Ascending aorta (tissue), 2 donors: ENCODE measurements at places on chromosomes 11 and 22.

DNA sequence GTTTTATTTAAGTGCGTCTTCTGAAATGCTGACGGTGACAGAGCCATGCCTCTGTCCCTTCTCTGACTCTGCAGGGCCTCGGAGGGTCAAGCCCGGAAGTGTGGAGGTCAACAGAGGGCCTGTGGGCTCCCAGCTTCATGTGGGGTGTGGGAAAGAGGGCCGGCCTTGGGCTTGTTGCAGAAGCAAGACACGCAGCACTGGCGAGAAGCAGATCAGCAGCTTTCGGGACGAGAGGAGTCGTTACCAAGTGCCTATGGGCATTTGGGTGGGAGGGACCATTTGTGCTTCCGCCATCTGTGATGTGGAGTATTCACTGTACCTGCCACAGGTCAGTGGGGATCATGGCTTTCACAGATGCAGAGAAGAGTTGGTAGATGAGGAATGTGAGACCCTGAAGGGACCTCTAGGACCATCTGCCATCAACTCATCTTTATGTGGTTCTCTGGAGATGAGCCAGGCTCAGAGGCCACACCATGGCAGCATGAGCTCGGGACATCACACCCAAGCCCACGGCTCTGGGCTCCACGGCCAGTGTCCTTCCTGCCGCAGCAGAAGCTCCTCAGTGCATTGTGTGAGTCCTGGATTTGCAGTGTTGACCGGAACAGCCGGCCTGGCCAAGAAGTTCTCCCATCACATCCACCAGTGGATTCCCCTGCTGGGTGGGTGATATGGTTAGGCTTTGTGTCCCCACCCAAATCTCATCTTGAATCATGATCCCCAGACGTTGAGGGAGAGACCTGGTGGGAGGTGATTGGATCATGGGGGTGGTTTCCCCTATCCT, 590.7 kb downstream of the TBC1D22A start:
- no peak overlapping the region for H3K4me3 ChIP-seq
- H3K4me1 ChIP-seq: no peaks in the 10 kb centered on the region
- no peaks in the 10 kb centered on the region for H3K36me3 ChIP-seq
- H3K27me3 ChIP-seq: no peaks in the 10 kb centered on the region
- no peak overlapping the region for H3K27ac ChIP-seq

- H3K4me3 ChIP-seq: no peak overlapping the region
- H3K36me3 ChIP-seq: peaks cover 4% of the 10 kb centered on the region
- H3K27me3 ChIP-seq: no peaks in the 10 kb centered on the region
Measured at GRCh38 chr11:68372625-68373024, 60.2 kb downstream of the LRP5 start.

DNA sequence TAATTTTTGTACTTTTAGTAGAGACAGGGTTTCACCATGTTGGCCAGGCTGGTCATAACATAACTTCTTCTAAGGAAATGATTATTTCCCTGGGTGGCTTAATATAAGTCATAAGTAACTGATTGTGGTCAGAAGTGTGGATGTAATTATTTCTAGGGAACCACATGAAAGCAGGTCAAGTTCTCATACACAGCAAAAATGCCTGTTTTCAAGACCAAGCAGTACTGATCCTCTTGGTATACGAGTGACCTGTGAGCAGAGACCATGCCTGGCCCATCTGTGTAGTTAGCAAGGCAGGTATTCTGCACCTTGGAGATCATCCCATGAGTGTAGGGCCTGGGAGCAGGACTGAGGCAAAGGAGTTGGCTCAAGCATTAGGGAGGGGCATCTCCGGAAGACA, 32.5 kb upstream of the NUCB2 start:
- no peaks in the 10 kb centered on the region for H3K27me3 ChIP-seq
- no peaks in the 10 kb centered on the region for H3K36me3 ChIP-seq
- H3K4me1 ChIP-seq: no peaks in the 10 kb centered on the region
- no peak overlapping the region for H3K4me3 ChIP-seq

GRCh38 chr22:43723816-43724215, 88.3 kb downstream of the EFCAB6 start:
- no peak overlapping the region for H3K4me3 ChIP-seq
- no peaks in the 10 kb centered on the region for H3K4me1 ChIP-seq
- no peak overlapping the region for H3K27ac ChIP-seq
- DNase-seq: no peak
- no peaks in the 10 kb centered on the region for H3K27me3 ChIP-seq

- peak overlapping the region; percentile 72 for H3K4me3 ChIP-seq
- H3K27me3 ChIP-seq: no peaks in the 10 kb centered on the region
- H3K36me3 ChIP-seq: no peaks in the 10 kb centered on the region
- DNase-seq: peak; percentile 67
Measured at GRCh38 chr11:74749127-74749964, 697 bp downstream of the RNF169 start.

- H3K27me3 ChIP-seq: no peaks in the 10 kb centered on the region
- no peaks in the 10 kb centered on the region for H3K36me3 ChIP-seq
- H3K27ac ChIP-seq: peak within 1 kb of the TSS; percentile 98
- no peaks in the 10 kb centered on the region for H3K4me1 ChIP-seq
- DNase-seq: no peak
Measured at GRCh38 chr11:30586251-30587144, at the start of gene MPPED2. TSS of gene MPPED2 (minus strand) at chr11:30586353. CDS start at chr11:30580373, 5,980 bp downstream.

GRCh38 chr11:12160680-12161079, 50.3 kb downstream of the MICAL2 start:
- H3K27ac ChIP-seq: peak overlapping the region; percentile 98
- no peaks in the 10 kb centered on the region for H3K27me3 ChIP-seq
- H3K36me3 ChIP-seq: peaks cover 25% of the 10 kb centered on the region

GRCh38 chr11:113119074-113119473, 157.9 kb downstream of the NCAM1 start:
- H3K27ac ChIP-seq: peak overlapping the region; percentile 70
- H3K27me3 ChIP-seq: no peaks in the 10 kb centered on the region
- no peak for DNase-seq
- no peak overlapping the region for H3K4me3 ChIP-seq
- no peaks in the 10 kb centered on the region for H3K36me3 ChIP-seq
- H3K4me1 ChIP-seq: peaks cover 17% of the 10 kb centered on the region

- no peak for DNase-seq
- no peaks in the 10 kb centered on the region for H3K36me3 ChIP-seq
- H3K4me1 ChIP-seq: no peaks in the 10 kb centered on the region
- no peaks in the 10 kb centered on the region for H3K27me3 ChIP-seq
- H3K4me3 ChIP-seq: no peak overlapping the region
Measured at GRCh38 chr11:60657888-60658287, 41.5 kb upstream of the MS4A8 start.

DNA sequence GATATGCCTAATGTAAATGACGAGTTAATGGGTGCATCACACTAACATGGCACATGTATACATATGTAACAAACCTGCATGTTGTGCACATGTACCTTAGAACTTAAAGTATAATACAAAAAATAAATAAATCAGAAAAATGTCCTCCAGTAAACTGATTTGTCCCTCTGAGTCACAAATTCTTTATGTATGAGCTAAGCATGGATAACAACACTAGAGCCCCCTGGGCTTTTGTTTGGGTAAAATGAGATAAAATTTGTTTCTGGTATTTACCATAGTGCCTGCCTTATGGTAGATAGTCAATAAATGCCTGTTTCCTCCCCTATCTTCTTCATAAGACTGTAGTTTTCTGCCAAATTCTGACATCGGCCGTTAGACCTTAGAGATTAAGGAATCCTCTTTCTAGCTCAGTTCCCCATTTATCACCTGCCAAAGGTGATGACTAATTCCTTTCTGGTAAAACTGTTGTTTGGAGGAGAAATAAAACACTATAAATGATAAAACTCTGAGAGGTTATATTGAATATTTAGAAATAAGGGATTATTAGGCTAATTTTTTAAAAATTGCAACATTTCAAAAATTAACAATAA, 43.6 kb upstream of the LUZP2 start:
- no peaks in the 10 kb centered on the region for H3K27me3 ChIP-seq
- H3K27ac ChIP-seq: no peak overlapping the region
- no peaks in the 10 kb centered on the region for H3K4me1 ChIP-seq
- H3K4me3 ChIP-seq: no peak overlapping the region
- DNase-seq: no peak

GRCh38 chr11:17650127-17650911, 69.1 kb upstream of the MYOD1 start:
- DNase-seq: no peak
- H3K36me3 ChIP-seq: no peaks in the 10 kb centered on the region
- H3K4me3 ChIP-seq: no peak overlapping the region
- H3K4me1 ChIP-seq: no peaks in the 10 kb centered on the region

DNA sequence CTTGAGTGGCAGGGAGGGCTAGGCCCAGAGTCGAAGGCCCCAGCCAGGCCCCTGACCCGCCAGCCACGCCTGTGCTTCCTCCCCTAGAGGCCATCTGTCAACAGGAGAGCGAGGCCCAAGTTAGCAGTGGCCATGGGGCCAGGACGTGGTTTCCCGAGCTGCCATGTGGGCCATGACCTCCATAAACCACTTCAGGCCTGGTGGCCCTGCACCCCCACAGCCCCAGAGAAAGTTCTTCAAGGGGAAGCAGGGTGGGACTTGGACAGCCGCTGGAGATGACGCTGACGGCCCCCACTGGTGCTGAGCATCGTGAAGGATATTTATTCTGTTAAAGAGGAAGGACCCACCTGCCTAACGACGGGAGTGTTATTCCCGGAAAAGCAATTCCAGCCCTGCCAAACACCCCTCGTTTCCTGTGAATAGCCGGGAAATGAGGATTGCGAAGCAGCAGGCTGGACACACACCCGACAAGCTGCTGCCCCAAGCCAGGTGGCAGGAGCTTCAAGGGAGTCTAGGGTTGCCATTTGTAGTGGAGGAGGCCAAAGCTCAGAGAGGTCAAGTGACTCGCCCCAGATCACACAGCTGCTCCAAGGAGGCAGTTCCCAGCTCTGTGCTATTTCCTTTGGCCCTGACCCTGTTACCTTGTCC, 12.8 kb downstream of the PRR5 start:
- no peak overlapping the region for H3K4me3 ChIP-seq
- no peaks in the 10 kb centered on the region for H3K4me1 ChIP-seq
- no peak overlapping the region for H3K27ac ChIP-seq

DNA sequence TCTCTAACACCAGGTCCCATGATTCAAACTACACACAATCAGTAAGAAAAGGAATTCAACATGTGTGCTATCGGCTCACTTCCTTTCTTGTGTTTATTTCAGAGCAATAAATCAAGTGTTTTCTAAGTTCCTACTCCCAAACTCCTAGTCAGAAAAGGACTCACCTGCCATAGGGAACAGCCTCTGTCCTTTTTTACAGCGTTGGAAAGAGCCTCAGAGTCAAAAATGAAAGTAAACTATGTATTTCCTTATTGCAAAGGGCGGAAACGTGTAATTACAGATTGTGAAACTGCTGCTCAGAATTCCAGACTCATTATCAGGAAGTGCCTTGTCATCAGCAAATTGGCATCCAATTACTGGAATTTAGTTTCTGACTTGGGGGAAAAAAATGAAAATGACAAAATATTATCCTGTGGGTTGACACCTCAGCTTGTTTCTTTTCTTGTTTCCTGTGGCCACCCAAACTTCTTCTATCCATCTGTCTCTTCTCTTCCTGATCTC, at the start of gene CASP4:
TSS of gene CASP4 (minus strand) at position 220 of the 501 bp plus-strand sequence. CDS start at position 171, 49 bp downstream.
- peak within 1 kb of the TSS; percentile 85 for H3K27ac ChIP-seq
- H3K4me1 ChIP-seq: no peaks in the 10 kb centered on the region
- no peaks in the 10 kb centered on the region for H3K27me3 ChIP-seq
- H3K36me3 ChIP-seq: no peaks in the 10 kb centered on the region
- DNase-seq: no peak

DNA sequence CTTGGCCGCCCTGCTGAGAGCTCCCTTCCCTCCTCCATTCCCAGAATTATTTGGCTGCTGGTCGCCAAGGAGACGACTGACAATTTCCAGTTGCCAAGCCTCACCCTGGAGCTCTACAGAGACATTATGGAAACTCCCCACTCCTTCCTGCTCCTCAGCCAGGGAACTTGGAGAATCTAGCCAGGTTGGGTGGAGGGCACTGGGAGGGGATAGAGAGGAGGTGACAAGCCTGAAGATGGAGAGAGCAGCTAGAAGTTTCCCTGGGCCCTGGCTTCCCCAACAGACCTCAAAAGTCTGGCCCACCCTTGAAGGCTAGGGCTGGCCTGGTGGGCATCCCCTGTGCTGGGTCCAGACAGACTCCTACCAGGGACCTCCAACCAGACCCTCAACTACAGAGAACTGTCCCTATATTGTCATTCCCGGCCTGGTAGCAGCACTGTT, 6.7 kb upstream of the VSIG10L2 start:
- no peaks in the 10 kb centered on the region for H3K4me1 ChIP-seq
- no peaks in the 10 kb centered on the region for H3K27me3 ChIP-seq
- no peaks in the 10 kb centered on the region for H3K36me3 ChIP-seq
- no peak overlapping the region for H3K4me3 ChIP-seq
- no peak for DNase-seq

- no peak for DNase-seq
- peaks cover 6% of the 10 kb centered on the region for H3K4me1 ChIP-seq
- no peaks in the 10 kb centered on the region for H3K27me3 ChIP-seq
- no peak overlapping the region for H3K4me3 ChIP-seq
Measured at GRCh38 chr11:95660038-95660437, 129.5 kb downstream of the FAM76B start.

- no peaks in the 10 kb centered on the region for H3K4me1 ChIP-seq
- no peak overlapping the region for H3K27ac ChIP-seq
- no peak for DNase-seq
- H3K4me3 ChIP-seq: no peak overlapping the region
Measured at GRCh38 chr11:22234743-22235142, 41.9 kb downstream of the ANO5 start.

GRCh38 chr22:21762712-21763581, 27.4 kb upstream of the YPEL1 start:
- no peak overlapping the region for H3K4me3 ChIP-seq
- no peaks in the 10 kb centered on the region for H3K4me1 ChIP-seq
- H3K36me3 ChIP-seq: peaks cover 68% of the 10 kb centered on the region
- no peak overlapping the region for H3K27ac ChIP-seq
- no peak for DNase-seq

DNA sequence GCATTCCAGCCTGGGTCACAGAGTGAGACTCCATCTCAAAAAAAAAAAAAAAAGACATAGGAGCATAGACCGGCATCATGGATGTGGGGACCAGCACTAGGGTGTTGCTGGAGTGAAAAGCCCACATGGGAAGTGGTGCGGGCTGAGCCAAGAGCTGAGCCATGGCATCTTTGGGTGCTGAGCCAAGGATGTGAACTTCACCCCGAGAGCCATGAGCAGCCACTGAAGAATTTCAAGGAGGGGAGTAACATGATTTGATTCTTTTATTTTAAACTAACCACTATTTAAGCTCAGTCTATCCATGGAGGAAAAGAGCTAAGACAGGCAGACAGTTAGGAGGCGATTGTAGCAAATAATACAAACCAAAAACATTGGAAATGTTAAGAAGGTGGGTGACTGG, 57.4 kb downstream of the AHNAK start:
- H3K4me3 ChIP-seq: no peak overlapping the region
- no peak overlapping the region for H3K27ac ChIP-seq
- H3K4me1 ChIP-seq: no peaks in the 10 kb centered on the region
- no peaks in the 10 kb centered on the region for H3K36me3 ChIP-seq

- no peak overlapping the region for H3K4me3 ChIP-seq
- no peak overlapping the region for H3K27ac ChIP-seq
- H3K36me3 ChIP-seq: no peaks in the 10 kb centered on the region
- no peaks in the 10 kb centered on the region for H3K4me1 ChIP-seq
Measured at GRCh38 chr11:7413961-7414915, 71.1 kb upstream of the OLFML1 start.

- no peak overlapping the region for H3K4me3 ChIP-seq
- H3K27me3 ChIP-seq: no peaks in the 10 kb centered on the region
- DNase-seq: no peak
- no peak overlapping the region for H3K27ac ChIP-seq
Measured at GRCh38 chr11:69524991-69525411, 43.5 kb downstream of the LINC01488 start.
